ENCODE measurements at places on chromosomes 7 and 10.
A peak's percentile ranks its signal among the peaks of the same experiment; 100 is the strongest.

DNA sequence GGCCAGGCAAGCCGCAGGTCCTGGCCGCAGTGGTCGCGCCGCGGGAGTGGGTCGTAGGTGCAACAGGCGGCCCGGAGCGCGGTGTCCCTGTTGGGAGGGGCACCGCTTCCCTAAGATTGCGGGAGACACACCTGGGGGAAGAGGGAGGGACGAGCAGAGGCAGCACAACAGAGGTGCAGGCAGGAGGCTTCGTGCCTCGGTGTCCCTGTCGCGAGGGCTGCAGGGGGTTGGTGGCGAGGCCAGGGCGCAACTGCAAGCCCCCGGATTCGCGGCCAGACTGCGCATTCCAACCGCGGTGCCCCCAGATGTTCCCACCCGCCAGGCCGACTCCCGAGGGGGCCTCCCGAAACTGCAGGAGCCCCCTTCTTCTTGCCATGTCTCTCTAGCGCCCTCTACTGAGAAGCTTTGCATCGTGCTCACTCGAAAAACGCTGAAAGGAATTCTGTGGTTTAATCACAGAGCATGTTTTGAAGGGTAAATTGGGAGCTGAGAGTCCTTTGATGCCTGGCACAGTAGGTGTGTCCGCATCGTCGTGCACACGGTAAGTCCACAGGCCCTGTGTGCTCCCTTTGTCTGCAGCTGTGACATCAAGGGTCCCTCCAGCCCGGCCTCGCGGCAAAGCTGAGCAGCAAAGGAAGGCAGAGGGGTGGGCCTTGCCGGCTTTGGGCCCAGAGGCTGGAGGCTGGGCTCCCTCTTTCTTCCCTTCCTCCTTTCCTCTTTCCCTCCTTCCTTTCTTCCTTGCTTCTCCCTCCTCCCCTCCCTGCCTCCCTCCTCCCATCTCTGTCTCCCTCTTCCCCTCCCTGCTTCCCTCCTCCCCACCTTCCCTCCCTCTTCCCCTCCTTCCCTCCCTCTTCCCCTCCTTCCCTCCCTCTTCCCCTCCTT lies 6.2 kb upstream of the MBL2 start:
- peak; percentile 39 for DNase-seq

DNA sequence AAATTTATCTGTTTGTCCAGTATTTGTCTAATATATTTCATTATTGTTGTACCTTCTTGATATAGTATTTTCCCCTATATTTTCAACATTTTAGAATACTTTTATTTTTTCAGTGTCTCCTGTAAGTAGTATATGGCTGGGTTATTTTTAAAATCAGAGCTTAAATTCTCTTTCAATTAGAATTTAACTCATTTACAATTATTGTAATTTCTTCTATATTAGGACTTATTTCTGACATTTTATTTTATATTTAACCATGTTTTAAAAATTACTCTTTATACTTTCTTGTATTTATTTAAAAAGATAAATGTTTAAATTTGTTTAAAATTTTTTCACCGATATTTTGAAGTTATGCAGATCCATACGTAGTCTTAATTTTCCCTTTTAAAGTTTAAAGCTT lies 220.0 kb upstream of the NPVF start:
- DNase-seq, result no peak

- DNase-seq, result peak; percentile 55
These were observed 485.1 kb upstream of the KLF6 start for GRCh38 chr10:4270116-4270515.

- DNase-seq, result no peak
These were observed 191.2 kb upstream of the KLF6 start for GRCh38 chr10:3976171-3976570.

- no peak for DNase-seq
These were observed 361.0 kb downstream of the PHTF2 start for GRCh38 chr7:78159545-78159944.

- DNase-seq, result peak; percentile 92
These were observed 351 bp downstream of the CAMK1D start for GRCh38 chr10:12349629-12350166.

DNA sequence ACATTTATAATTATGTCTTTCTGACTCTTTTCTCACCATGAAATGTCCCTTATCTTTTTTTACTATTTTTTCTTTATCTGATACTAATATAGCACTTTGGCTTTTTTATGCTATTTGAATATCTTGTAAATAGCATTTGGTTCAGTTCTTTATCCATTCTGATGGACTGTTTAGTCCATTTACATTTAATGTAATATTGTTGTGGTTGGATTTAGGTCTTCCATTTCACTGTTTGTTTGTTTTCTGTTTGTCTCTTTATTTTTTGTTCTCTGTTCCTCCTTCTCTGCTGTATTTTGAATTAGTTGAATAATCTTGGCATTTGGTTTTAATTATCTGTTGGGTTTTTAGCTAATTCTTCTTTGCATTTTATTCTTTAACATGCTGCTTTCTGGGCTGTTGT lies 89.8 kb downstream of the ANKIB1 start:
- DNase-seq, result no peak

GRCh38 chr7:105690325-105690945 lies 109.1 kb upstream of the EFCAB10 start:
- no peak for DNase-seq

- no peak for DNase-seq
These were observed 1.3 kb upstream of the SLF2 start for GRCh38 chr10:100911472-100911871.

GRCh38 chr10:34498821-34499220 lies 316.3 kb downstream of the PARD3 start:
- no peak for DNase-seq

- DNase-seq, result no peak
These were observed 68.0 kb downstream of the PTPRZ1 start for GRCh38 chr7:121940918-121941317.

DNA sequence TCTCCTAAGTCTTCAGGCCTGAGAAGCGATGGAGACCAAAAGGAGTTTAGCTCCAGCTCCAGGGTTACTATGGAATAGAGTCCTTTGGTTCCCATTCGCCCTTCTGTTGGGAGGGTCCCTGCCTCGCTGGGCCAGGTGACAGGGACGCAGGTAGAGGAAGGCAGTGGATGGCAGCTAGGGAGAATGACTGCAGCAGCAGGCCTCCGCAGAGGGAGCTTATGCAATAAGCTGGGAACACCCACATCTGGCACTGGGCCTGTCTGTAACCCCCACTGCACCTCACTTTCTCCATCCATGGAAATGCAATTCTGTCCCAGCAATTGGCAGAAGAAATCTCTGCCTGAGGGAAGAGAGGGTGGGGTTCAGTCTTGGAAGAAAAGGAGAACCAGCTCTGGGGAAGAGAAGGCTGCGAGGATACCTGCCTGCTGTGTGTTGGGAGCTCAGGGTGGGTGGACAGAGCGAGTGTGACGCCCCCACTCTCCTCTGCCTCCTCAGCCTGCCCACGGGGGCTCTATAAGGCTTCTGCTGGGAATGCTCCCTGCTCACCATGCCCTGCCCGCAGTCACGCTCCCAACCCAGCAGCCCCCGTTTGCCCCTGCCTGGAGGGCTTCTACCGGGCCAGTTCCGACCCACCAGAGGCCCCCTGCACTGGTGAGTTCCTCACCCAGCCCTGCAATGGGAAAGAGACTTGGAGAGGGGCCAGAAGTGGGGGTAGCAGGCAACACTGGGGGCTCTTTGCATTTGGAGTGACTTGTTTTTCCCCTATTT lies 10.3 kb downstream of the EPHB6 start:
- no peak for DNase-seq

DNA sequence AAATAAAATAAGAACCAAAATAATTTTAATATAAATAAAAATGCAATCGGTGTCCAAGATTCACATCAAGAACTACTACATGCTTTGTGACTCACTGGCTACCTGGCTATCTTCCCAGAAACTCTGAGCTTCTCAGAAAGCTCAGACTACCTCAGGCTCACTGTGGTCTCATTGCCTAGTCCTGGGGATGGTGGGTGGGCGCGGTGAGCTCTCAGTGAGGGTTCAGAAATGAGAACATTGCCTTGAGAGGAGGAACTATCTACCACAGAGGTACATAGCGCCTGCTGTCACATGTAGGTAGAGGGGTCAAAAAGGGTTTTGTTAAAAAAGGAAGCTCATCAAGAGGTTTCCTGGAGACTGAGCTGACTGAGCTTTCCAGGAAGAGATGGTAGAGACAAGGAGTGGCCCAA lies 108.0 kb downstream of the WDFY4 start:
- peak; percentile 66 for DNase-seq

- peak; percentile 29 for DNase-seq
These were observed 2.7 kb downstream of the COG5 start for GRCh38 chr7:107560898-107561516.

DNA sequence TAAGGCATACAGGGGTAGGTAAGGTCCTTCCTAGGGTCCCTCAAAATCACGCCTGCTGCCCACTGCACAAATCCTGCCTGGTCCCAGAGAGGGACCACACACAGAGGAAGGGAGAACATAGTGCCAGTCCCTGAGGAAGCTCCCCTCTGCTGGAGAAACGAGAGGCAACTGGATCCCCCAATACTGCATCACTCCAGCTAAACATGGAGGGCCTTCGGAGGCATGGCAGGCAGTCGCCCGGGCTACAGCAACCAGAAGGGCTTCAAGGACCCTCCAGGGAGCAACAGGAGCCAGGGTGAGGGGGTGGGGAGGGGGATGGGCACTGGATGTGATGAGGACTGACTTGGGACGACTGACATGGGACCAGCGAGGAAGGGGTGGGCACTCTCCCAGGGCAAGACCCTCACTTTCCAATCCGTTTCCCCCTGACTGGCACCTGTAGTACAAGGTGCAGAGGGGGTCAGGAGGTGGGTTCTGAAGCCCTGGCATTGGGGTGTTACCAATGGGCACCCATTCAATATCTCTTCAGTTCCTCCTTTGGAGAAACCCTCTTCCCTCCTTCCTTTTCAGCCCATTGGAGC lies 21.7 kb downstream of the DDIT4 start:
- DNase-seq, result no peak

GRCh38 chr7:120334475-120334874 lies 61.5 kb downstream of the KCND2 start:
- DNase-seq, result no peak

- no peak for DNase-seq
These were observed 20.9 kb upstream of the TTYH3 start for GRCh38 chr7:2610898-2611297.

DNA sequence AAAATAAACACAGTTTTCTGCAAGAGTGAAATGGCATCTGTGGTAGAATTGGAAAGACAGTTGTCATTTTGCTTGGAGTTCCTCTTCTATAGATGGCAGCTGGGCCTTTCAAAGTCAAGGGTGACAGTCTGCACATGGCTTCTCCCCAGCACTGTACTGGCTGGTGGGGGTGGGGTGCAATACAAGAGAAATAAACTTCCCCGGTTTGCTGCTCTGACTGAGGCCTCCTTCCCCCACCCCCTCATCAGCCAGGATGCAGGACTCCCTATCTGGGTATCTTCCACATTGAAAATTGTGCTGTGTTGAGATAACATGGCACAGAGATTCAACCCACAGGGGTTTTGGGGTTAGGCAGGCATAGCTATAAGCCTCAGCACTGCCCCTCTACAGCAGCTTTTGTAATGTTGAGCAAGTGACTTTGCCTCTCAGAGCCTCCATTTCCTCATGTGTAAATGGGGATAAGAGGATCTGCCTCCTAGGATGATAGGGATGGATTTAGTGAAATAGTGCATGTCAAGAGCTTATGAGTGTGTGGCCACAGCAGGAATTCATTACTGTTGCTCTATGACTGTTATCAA lies 85.8 kb upstream of the WDR11 start:
- no peak for DNase-seq

GRCh38 chr7:31890766-31891165 lies 179.4 kb downstream of the PDE1C start:
- DNase-seq, result peak; percentile 72

DNA sequence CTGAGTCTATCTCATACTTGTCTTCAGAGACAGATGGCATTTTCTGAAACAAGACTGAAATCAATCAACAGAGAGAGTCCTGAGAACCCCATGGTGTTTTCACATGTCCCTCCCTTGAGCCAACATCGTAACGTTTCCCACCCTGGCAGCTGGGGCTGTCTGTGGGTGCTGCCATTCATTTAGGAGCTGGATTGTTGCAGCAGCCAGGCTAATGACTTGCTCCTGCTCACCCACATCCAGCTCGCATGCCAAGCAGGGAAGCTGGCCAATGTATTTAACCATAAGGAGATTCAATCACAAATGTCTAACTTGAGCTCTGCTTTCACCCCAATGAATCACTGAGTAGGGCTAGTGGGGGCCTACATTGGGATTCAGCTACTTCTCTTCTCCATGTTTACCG lies 146.1 kb downstream of the ADRA2A start:
- no peak for DNase-seq

- DNase-seq, result no peak
These were observed 675 bp upstream of the GIMAP1 start for GRCh38 chr7:150715738-150716137.

DNA sequence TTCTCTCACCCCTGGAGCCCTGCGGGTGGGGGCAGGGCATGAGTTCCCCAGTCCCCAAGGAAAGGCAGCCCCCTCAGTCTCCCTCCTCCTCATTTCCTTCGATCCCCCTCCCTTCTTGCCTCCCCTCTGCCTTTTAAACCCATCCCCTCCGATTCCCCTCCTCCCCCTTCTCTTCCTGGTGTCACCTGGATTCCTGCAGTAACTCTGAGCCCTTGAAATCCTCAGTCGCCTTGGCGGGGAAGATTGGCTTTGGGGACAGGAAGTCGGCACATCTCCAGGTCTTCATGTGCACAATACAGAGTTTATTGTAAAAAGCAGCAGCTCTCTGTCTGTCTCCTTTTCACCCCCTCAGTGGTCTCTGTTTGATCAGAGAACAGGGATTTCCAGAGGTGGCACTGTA lies 1.3 kb upstream of the MUC12 start:
- DNase-seq, result no peak

- no peak for DNase-seq
These were observed 562.1 kb downstream of the DNAJB6 start for GRCh38 chr7:157898802-157899505.

DNA sequence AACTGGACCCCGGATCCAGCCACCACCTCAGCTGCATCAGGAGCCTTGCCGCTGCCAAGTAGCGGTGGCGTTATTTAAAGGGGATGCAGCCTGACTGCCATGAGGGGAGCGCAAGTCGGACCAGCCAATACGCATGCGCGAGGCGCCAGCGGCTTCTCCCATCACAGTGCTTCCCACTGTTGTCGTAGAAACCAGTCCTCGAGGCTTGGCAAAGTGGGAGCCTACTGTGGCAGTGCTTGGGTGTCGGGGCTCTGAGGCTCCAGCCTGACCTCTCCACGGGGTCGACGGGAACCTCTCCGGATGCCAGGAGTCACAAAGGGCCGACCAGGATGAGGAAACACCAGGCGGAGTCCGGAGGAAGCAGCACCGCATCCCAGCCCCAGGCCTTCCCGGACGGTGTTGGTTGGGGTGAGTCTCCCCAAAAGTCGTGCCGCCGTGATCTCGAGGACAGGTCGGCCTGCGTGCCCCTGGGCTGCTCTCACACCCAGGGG lies 369.6 kb downstream of the ZNF716 start:
- DNase-seq, result no peak
